Thoracic aorta (tissue), 2 donors: ENCODE measurements at places on chromosomes 4 and X.

DNA sequence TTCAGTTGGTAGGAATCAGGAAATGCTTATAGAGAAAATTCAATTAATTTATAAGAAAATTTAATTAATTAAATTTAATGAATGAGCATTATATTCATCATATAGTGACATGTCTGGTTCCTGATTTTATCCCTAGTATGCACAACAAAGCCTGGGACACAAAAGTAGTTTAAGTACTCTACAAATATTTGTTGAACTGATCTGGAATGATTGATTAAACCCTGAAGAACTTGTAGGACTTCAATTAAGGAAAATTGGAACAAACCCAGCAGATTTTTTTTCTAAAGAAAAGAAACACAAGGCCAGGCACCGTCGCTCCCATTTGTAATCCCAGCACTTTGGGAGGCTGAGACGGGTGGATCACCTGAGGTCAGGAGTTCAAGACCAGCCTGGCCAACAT is 4.5 kb upstream of the APELA start:
- no peak for DNase-seq

- no peak for DNase-seq
Measured at GRCh38 chrX:107596651-107597050, 31.7 kb upstream of the PRPS1 start.

- DNase-seq: no peak
Measured at GRCh38 chr4:11564021-11564420, 135.3 kb upstream of the HS3ST1 start.

DNA sequence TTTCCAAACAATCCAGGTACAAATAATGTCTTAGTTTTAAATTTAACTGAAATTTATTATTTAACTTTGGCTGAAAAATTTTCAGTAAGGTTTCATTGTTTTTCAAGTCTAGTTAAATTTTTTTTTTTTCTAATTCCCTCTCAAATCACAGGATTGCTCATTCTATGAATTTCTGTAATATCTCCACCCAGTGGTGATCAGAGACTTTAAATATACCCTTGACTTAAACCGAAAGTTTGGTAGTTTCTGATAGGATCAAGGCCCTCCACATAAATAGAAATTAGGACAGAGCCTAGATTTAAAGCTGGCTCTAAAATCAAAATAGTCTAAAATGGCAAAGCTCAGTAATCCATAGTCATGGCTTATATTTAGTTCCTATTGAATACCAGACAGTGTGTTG is 175.4 kb downstream of the TBCK start:
- DNase-seq: no peak

GRCh38 chr4:173415885-173416653 is 17.2 kb upstream of the SCRG1 start:
- no peak for DNase-seq

- no peak for DNase-seq
Measured at GRCh38 chr4:172514801-172515200, 653.8 kb upstream of the GALNT7 start.
